ENCODE measurements at places on chromosomes 3 and 15.

GRCh38 chr3:190810957-190811356, 51.5 kb downstream of the GMNC start:
- no peak for DNase-seq

DNA sequence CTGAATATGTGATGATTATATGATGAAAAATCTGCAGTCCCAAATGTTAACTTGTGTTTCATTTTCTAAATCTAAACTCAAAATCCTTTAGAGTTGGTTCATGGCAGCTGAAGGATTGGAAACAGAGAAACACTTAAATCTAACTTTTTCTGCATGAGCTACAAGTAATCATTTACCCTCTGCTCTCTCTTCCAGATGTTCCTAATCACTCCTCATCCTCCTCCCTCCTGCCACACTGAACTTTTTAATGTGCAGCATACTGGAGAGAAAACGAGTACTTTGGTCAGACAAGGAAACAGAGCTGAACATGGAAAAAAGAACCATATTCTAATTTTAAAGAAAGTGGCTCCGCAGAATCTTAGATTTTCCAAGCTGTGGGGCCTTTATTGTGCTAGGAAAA, 321.2 kb upstream of the COL8A1 start:
- DNase-seq, result no peak

GRCh38 chr15:93047621-93048425, 41.2 kb downstream of the RGMA start:
- DNase-seq, result no peak

DNA sequence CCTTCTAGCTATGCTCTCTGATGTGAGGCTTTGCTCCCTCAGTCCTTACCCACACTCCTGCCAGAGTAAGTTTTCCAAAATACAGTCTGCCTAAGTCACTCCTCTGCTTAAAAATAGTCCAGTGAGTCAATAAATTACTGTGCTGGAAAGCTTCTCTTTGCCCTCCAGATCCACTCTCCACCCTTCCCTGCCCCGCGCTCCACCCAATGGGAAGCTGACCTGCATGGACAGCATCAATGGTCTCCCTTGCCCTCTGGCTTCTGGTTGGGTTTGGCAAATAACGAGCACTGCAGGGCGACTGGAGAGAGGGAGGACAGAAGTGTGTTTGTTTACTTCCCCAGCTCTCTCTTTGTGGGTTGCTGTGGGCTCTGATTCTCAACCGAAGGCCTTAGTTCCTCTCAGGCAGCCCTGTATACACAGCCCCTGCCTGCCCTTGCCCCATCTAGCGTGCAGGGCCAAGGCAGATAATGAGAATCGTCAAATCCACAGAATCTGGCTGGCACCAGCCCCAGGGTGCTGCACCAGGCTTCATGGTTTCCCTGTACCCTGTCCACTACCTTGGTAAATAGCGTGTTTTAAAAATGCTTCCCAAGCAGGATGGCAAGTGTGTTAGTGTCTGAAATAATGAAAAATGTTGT, 110.4 kb downstream of the ADAMTSL3 start:
- DNase-seq, result no peak

Measured in NCI-H187 (cell line).